ENCODE measurements at places on chromosomes 7 and 10.

- DNase-seq, result no peak
These were observed 1139.9 kb upstream of the LRRN3 start for GRCh38 chr7:109950821-109951564.

DNA sequence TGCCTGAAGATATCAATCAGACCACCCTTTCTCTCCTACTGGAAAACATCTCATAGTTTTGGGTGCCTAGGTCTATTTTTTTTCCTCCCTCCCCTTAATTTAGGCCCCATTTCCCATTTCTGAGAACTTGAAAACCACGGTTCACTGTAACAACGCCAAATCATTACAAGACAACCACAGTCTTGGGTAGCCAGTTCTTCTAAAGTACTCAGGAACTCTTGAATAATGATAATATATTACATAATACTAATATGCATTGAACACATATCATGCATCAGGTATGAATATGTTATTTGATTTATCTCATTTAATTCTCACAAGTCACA is 185.1 kb upstream of the ADO start:
- DNase-seq, result no peak

- DNase-seq, result no peak
These were observed 342.6 kb upstream of the ZMIZ1 start for GRCh38 chr10:78726171-78726570.

DNA sequence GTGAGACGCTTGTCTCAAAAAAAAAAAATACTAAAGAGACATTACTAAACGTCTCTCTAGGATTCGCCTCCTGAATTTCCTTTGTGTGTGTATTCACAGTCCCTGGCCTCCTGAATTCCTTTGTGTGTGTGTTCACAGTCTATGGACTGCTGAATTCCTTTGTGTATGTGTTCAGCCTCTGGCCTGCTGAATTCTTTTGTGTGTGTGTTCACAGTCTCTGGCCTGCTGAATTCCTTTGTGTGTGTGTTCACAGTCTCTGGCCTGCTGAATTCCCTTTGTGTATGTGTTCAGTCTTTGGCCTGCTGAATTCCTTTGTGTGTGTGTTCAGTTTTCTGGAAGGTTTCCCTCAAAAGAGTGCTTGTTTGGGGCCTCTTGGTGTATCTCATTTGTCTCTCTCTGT is 8.2 kb downstream of the BMS1 start:
- DNase-seq, result no peak

GRCh38 chr10:32381165-32381564 is 34.2 kb upstream of the EPC1 start:
- no peak for DNase-seq

GRCh38 chr10:92108747-92109146 is 182.1 kb downstream of the CPEB3 start:
- no peak for DNase-seq

Data from SW480 (cell line).